NCI-H1436 treated with DMSO at 0.1 percent for 48 hours (cell line): ENCODE measurements at places on chromosomes 11 and 22.

DNA sequence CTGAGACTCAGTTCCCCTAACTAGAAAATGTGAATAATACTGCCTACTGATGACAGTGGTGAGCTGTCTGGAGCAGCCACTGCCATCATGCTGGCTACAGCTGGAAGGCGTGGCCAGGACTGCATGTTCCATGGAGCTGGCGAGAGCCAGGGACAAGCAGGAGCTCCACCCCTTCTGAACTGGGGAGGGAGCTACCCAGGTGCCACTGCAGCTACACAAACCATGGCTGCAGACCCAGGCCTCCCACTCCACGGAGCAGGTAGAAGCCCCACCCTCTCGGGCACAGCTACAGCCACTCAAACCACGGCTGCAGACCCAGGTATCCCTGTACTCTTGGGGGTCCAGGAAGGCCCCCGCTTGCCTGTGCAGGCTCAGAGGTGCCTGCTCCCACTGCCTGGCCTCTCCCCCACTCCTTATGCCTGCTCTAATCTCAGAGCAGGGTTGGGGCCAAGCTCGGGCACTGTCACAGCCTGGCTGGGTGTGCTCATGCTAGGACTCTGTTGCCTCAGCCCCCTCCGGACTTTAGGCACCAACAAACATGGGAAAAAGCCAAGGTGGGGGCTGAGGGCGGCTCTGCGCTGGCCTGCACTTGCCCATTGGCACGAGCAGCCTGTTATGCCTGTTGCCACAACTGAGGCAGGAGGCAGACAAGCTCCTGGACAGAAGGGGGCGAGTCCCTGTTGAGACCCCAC, 51.7 kb downstream of the RAB30 start:
- no peak for DNase-seq

DNA sequence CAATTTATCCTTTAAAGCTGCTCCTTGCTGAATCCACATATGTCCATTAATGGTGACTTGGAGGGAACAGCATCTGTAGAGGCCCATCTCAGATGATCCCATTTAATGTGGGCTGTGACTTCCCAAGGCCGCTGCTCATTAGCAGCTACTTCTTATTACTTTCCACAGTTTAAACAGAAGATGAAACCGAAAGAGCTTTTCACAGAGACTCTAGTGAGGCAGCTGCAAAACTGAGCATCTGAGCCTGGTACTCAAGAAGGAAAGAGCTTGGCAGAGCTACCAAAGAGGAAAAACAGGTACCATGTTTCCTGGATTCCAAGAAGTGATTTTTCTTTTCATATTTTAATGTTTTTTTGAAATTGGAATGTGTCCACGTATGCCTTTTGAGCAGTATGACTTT, 110.5 kb upstream of the NARS2 start:
- DNase-seq, result no peak

DNA sequence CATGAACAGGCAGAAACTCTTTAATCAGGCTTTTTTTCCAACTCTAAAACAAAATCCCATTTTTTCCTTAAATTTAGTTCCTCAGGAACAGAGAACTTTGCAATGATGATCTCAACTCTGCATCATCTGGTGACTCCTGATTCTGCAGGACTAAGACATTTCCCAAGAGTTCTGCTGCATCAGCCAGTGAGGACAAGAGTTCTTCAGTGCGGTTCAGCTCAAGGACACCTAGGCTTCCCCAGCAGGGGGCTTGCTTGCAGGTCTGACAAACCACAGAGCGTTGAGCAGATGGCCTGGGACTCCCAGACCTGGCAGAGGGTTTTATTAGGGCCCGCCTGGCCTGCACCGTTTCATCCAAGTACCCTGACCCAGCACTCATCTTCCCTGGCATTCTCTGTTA, 6.4 kb downstream of the CDCA5 start:
- no peak for DNase-seq

DNA sequence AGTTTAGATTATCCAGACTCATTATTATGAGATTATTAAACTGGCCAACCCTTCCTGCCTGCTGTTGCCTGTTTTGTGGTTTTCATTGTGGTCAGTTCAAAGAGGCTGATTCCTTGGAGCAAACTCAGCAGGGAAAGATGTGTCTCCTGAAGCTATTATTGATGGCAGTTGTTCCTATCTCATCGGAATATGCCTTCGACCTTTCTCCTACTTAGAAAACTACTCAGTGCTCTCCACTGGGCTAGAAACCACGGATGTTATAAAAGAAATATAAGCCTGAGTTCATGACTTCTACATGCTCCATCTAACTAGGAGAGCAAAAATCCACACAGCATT, 80.2 kb upstream of the NAV2 start:
- no peak for DNase-seq

DNA sequence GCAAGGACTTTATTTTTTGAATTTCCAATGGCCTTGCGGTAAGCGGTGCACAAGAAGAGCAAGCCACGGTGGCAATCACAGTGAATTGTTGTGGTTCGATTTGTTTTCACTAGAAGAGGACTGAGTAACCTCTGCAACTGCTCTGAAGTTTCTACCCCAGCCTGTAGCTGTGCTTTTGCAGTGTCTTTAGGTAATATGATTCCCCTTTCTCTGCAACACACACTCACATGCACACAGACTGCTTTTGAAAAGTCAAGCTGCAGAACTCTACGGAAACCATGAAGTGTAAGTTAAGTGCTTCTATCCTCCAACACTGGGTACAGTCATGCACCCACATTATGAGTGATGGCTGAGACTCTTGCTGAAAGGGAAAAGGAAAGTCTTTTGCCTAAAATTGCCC, 38.4 kb downstream of the CD44 start:
- DNase-seq, result no peak

GRCh38 chr11:65685981-65686380, 23.3 kb upstream of the RELA start:
- no peak for DNase-seq

GRCh38 chr11:80819271-80819670, 1378.4 kb upstream of the TENM4 start:
- DNase-seq, result no peak

GRCh38 chr11:33706966-33707365, 6.3 kb upstream of the C11orf91 start:
- DNase-seq, result no peak

DNA sequence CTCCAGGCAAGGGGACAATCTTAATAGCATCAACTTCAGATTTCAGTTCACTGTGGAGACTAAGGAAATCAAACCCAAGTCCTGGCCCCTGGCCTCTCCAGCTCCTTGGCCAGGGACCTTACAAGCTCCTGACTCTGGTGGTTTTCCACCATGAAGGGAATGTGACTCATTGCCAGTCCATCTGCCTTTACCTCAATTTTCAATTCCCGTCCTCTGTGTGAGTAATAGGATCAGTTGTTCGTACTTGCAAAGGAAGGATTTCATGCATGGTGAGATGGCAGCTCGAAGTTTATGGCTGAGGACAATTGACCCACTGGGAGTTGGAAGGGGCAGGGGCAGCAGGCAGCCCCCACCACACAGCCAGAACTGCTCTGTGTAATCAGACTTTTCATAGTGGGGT, 42.5 kb downstream of the INSC start:
- DNase-seq, result no peak

GRCh38 chr11:126443120-126443519, 87.6 kb downstream of the ST3GAL4 start:
- peak; percentile 40 for DNase-seq

- DNase-seq, result no peak
Observed at GRCh38 chr11:62613291-62613778, 278 bp downstream of the ROM1 start.

GRCh38 chr11:75557666-75558494, 4.2 kb upstream of the SERPINH1 start:
- DNase-seq, result no peak

- DNase-seq, result no peak
Observed at GRCh38 chr11:17697175-17697949, 22.0 kb upstream of the MYOD1 start.

DNA sequence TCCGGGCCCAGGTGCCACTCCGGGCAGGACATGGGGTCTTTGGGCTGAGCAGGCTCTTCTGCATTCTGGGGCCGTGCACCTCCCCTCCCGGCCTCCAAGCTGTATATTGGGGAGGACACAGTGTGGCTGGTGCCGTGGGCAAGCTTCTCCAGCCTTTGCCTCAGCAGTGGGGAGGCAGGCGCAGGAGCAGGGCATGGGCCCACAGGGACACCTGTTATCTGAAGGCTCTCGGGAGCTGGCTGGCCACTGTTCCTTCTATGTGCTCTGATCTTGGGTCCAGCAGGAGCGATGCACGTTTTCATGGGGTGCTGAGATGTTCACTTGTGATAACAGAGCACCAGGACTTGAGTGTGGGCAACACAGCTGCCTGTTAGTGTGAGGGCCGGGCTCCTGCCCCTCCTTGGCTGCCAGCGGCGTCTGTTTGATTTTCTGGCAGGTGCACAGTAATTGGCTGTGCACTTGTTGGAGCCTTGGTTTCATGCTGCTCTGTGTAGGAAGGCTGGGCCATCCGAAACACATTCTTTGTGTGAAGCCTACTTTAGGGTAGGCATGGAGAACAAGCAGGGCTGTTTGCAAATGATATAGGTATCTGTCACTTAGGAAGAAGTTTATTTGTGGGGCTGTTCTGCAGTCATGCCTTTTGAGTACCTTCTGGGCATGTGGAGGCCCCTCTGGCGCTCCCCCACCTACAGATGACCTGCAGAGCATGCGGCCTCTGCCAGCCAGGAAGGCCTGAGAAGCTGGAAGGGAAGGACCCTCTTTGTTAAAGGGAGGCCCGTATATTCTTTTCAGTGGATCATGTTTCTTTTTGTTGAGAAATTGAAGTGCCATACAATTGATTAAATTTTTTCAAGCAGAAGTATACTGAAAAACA, 201.5 kb downstream of the TBC1D22A start:
- DNase-seq, result peak; percentile 51

DNA sequence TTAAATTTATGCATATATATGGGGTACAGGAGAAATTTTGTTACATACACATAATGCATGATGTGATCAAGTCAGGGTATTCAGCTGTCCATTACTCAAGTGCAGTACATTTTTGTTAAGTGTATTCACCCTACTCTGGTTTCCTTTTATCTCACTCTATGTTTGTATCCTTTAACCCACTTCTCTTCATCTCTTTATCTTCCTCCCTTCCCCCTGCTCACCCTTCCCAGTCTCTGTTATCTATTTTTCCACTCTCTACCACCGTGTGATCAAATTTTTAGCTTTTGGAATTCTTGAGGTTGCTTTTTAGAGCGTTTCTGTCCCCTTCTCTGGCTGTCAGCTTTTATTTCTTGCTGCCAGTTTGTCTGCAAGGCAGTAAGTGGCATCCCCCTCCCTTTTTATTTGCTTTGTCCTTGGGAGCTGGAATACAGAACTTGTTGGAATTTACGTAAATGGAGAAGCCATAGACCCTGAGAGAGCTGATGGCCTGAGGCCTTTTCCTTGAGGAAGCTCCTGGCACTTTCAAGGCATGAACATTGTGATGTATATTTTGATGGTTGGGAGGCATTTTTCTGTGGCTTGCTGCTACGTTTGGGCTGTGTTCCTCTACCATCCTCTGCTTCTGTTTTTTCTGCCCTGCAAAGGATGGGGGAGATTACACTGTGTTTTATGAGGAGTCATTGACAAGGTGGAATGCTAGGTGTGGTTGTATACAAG, 148.6 kb downstream of the LDLRAD3 start:
- DNase-seq, result no peak

- no peak for DNase-seq
Observed at GRCh38 chr11:61378713-61379313, 13.6 kb upstream of the TMEM216 start.

DNA sequence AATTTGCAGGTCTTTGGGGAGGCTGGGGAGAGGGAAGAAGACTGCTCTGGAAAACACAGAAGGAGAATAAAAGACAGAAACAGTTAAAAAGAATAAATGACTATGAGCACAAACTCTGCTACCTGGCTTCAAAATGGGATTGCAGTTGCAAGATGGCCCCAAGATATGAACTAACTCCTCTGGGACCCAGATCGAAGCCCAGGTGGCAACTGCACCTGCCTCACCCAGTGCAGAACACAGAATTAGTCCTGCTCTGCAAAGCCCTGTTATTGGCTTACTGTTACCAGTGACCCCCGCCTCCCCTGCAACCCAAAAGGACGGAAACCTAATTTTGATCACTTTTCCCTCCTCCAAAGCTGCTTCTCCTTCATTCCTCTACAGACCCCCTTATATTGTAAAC, 35.9 kb upstream of the POU2AF1 start:
- DNase-seq, result no peak

DNA sequence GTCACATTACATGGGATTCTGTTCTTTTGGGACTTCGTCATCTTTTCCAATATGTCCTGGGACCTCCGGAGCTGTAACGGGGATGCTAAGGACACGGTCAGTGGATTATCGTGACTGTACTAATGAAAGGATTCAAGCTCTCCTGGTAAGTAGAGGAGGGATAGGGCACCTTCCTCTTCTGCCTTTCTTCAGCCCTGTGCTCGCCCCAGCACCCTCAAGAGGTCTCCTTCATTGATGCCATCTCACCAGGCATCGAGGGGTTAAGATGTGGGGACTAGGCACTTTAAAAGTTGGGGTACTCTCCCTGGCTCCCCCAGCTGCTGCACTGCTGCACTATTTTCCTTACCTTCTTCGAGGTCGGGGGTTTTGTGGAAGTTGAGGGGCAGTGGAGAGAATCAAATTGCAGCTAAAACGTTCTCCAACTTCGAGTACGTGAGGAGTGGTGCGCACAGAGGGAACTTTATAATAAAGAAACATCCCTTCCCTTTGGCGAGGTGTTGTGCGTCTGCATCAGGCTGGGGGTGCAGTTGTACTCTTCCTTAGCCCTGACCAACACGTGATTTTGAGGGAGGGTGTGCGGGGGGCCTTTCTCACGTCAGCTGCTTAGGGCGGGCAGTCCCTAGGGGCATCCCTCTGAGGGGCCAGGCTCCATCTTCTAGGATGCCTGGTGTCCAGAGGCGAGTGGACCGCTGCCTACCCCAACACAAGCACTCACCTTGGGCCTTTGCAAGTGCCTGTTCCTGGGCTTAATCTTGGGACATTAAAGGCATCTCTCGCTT, 96.1 kb downstream of the GRAMD1B start:
- no peak for DNase-seq

- DNase-seq, result no peak
Observed at GRCh38 chr22:17492247-17492646, 71.1 kb upstream of the SLC25A18 start.

GRCh38 chr11:130801333-130802122, 114.8 kb downstream of the SNX19 start:
- no peak for DNase-seq

- DNase-seq, result peak; percentile 60
Observed at GRCh38 chr22:17258015-17258787, 39.0 kb upstream of the ADA2 start.

- no peak for DNase-seq
Observed at GRCh38 chr11:1041471-1041870, 5.0 kb upstream of the MUC6 start.
